NCI-H345 (cell line): ENCODE measurements at places on chromosomes 6 and 20.

- DNase-seq: no peak
Measured at GRCh38 chr6:56891754-56892153, 63.2 kb upstream of the BEND6 start.

- no peak for DNase-seq
Measured at GRCh38 chr6:139960671-139961070, 586.2 kb upstream of the CITED2 start.

- DNase-seq: no peak
Measured at GRCh38 chr6:4304927-4305455, 169.6 kb upstream of the ECI2 start.

DNA sequence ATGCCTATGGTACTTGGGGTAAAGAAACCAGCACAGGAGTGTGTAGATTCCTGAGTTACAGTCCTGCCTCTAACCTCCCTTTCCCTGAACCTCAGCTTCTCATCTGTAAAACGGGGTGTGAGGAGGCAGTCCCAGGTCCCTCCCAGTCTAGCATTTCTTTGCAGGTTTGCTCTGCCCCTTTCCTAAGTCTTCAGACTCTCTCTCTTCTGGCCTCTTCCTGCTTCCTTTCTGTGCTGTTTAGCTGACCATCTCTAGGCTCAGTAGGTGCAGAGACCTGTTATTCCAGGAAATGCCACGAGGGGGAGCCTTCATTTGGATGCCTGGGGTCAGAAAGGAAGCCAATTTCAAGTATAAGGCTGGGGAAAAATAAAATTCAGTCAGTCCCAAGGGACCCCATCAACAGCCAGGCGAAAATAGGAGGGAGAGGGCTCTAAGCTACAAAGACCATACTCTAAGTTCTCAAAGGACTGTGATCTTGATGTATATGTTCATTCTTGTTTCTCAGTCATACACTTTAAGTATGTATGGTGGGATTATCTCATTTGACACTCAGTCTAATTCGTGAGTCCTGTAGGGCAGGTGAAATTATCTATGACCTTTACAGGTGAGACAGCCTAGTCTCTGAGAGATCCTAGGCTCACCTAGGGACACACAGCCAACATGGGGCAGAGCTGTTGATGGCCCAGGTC is 89.1 kb downstream of the NCR2 start:
- peak; percentile 77 for DNase-seq

DNA sequence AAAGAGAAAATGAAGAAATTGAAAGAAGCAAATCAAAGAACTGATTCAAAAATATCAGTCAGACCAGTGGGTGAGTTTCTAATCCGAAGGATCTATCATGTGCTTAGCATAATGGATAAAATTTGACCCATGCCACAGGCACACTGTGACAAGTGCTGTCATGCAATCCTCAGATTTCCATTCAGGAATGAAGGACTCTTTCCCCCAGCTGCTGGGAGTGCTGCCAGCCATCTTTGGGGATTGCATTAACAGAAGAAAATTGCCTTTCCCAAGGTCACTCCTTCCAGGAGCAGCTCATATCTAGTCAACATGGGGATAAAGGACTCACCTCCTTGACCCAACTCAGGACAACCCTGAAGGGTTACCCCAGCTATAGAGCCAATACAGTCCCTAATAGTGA is 316.7 kb upstream of the TBX18 start:
- no peak for DNase-seq

DNA sequence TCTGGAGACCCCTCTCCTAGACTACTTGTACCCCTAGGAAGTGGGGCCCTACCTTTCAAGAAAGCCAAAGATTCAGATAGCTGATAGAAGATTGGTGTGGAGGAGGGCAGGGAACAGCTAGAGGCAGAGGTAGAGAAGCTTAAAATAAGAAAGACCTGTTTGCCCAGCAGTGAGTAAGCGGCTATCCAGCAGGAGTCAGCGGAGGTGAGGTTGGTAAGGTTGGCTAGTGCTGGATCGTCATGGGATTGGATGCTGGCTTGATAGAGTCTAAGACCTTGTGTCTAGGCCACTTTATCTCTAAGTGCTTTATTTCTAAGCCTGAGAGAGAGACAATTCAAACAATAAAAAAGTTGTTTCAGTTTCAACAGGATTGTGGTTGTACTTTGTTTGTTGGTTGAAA is 19.1 kb downstream of the ANKS1A start:
- no peak for DNase-seq

DNA sequence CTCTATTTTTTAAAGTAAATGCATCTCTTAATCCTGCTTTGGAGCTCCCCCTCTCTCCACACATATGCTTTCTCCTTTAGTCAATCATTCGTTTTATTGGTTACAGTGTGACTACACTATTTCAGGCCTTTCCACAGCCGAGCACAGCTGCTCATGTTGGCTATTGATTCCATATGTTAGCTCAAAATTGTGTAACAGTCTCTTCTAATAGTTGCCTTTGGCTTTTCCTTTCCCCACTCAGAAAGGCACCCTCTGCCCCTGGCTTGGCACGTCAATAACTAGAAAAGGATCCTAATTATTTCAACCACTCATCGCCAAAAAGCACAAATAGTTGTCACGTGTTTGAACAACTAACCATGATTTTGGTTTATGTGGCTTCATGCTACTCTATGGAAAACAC is 410.3 kb upstream of the SLC35B3 start:
- no peak for DNase-seq

DNA sequence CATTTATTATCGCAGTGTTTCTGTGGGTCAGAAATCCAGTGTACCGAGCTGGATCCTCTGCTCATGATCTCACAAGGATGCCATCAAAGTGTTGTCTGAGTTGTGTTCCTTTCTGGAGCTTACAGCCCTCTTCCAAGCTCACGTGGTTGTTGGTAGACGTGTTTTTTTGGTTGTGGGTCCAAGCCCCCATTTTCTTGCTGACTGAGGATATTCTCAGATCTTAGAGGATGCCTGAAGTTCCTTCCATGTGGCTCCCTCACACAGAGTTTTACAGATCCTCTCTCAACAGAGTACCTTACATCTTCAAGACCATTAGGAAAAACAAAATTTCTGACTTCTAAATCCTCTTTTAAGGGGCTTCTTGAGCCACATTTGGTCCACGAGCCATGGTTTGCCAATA is 78.1 kb downstream of the TINAG start:
- no peak for DNase-seq

DNA sequence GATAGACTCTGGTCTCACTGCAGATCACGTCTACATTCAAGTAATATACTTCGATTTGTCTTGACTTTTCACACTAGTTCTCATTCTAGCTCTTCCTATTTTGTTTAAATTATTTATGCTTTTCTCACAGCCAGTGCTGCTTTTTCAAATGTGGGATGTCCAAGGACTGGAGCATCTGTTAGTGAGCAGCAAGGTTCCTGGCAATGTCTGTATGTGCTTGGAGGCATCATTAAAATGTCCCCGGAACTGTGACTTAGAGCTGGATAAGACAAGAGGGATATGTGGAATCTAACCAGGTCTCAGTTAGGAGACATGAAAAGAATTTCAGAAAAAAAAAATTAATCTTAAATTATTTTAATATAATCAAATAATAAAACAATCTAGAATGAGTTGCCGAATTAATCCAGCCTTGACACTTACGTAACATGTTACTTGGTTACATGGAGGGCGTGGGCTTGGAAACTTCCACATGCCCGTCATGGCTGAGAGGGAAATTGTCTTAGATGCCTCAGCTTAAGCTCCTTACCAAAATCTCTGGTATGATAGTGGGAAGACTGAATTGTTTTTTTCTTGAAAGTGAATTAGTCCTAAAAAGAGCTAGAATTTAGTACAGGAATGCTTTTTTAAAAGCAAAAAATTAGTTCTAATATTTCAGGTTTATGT is 21.4 kb upstream of the CARMIL1 start:
- DNase-seq: no peak

DNA sequence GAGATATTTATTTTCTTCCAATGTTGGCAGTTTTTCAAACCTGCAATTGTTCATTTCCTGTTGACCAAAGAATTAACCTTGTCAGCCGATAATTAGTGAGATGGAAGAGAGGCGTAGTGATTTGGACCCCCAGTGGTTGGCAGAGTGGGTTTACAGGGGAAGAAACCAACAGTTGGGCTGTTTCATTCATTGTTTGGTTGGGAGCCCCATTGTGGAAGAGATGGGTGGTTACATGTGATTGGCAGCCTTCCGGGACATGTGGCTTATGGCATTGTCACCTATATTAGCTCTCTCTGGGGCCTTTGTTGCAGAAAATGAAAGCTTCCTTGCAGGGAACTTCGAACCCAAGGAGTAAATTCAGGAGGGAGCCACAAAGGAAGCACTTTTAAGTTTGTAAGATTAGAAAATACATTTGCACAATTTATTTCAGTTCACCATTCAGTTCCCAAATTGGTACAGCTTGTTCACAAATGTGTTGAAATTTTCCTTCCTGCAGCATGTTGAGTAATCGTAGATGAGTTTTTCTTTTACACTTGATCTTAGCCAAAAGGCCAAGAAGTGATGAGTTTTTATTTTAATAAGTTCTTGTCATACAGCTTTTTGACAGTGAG is 50.3 kb upstream of the CDKAL1 start:
- DNase-seq: no peak

- no peak for DNase-seq
Measured at GRCh38 chr6:27775796-27776184, 136.4 kb downstream of the OR2B2 start.

DNA sequence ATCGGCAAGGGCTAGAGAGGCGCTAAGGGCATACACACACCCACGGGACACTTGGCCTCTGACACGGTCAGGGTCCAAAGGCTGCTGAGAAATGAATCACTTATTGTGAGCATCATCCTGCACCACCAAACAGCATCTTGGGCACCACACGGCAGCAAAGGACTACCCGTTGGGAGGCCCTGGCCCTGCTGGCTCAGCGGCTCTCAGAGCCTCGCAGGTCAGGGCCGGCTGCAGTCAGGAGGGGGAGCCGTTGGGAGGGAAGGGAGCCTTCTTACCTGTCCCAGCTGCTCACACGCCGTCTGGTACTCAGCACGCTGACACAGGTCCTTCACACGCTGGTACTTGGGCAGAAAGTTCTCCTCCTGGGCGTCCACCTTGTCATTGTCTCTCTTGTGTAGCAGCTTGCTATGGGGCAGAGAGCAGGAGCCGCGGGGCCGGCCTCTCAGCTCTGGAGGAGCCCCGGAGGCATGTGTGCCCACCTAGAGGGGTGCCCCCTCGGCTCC is 109.0 kb downstream of the SULF2 start:
- no peak for DNase-seq

GRCh38 chr6:408148-408547 is 16.6 kb downstream of the IRF4 start:
- no peak for DNase-seq

GRCh38 chr6:2634139-2634964 is 116.4 kb downstream of the MYLK4 start:
- peak; percentile 52 for DNase-seq

- DNase-seq: no peak
Measured at GRCh38 chr20:1207293-1207878, 4.1 kb downstream of the C20orf202 start.

DNA sequence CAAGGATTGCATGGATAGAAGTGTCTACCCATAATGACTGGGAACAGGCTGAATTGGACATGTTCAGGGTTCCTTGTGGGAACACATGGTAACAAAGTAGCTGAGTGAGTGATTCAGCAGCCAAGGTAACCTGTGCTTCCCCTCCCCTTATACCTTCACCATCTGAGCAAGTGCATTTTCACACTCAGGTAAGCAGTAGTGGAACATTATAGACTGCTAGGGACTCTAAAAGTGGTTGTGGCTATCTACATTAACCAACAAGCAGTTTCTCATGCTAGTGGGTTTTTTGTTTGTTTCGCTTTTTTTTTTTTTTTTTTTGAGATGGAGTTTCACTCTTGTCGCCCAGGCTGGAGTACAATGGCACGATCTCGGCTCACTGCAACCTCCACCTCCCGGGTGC is 41.4 kb downstream of the KIZ start:
- no peak for DNase-seq

- DNase-seq: no peak
Measured at GRCh38 chr6:116280161-116280932, 617 bp upstream of the TSPYL1 start.

- DNase-seq: no peak
Measured at GRCh38 chr6:305371-306206, 13.3 kb downstream of the DUSP22 start.

GRCh38 chr6:112221981-112222852 is 32.1 kb downstream of the LAMA4 start:
- DNase-seq: no peak

- no peak for DNase-seq
Measured at GRCh38 chr6:38114976-38115625, 295.6 kb downstream of the ZFAND3 start.

GRCh38 chr6:129100164-129100563 is 217.2 kb downstream of the LAMA2 start:
- DNase-seq: no peak

GRCh38 chr6:133262804-133263203 is 21.6 kb downstream of the EYA4 start:
- no peak for DNase-seq

DNA sequence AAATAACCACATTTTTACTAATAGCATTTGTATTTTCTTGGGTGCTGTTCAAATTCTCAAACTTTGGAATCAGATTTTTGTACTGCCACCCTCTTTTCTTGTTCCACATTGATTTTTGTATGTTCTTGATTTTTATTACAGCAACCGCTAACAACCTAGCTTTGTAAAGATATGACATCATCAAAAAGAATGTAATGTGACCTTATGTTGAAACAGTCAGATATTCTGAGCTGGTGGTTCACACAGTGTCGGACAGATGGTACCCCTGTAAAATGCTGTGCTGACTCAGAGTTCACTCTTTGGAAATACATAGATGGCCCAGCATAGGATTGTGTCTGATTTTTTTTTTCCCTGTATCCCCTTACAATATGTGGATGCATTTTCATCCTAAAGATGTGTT is 118.9 kb downstream of the QKI start:
- DNase-seq: no peak

- peak; percentile 80 for DNase-seq
Measured at GRCh38 chr20:36199345-36200257, 36.7 kb upstream of the AAR2 start.

DNA sequence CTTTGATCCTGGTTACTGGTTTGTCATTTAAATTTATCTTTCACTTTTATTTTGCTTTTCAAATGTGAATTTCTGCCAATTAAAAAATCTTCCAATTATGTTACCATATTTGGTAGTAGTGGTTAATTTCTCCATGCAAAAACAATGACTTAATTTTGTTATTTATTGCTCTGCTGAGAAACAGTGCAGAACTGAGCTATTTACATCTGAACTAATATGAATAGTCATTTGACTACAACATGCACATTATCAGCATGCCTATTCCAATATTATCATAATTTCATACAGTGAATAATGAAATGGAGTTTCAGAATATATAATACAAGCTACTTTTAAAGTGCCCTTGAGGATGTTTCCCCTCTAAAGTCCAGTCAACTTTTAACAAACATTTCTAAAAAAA is 517 bp downstream of the PLN start:
- DNase-seq: no peak
